ENCODE measurements at places on chromosomes 7 and 10.
A peak's percentile ranks its signal among the peaks of the same experiment; 100 is the strongest.

DNA sequence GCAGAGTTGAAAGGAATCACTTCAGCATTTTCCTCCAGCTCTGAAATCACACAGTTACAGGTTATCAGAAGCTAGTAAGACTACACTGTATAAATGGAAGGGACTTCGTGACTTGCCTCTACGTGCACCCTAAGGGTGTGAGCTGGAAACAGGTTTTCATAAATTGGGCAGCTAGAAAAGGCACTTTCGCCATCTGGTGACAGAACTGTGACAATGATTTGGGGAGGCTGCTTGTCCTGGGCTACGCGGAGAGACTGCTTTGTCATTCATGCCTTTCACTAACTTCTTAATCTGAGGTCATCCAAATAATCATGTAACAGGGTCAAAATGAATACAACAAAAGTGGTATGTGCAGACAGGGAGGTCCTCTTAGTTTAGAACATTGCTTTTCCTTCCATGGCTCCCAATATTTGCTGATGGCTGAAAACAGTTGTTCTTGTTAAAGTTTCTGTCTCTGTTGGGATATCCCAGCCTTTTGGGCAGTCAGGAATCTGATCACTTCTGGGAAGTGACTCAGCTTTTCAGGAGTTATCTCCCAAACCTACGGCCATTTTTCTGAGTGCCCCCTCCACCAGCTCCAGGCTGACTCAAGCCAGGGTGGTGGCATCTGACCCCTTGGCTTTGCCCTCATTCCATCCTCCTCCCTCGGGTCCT, 17.8 kb downstream of the VWC2 start:
- no peak for DNase-seq

GRCh38 chr10:74652664-74653063, 173.7 kb upstream of the KAT6B start:
- DNase-seq: no peak

DNA sequence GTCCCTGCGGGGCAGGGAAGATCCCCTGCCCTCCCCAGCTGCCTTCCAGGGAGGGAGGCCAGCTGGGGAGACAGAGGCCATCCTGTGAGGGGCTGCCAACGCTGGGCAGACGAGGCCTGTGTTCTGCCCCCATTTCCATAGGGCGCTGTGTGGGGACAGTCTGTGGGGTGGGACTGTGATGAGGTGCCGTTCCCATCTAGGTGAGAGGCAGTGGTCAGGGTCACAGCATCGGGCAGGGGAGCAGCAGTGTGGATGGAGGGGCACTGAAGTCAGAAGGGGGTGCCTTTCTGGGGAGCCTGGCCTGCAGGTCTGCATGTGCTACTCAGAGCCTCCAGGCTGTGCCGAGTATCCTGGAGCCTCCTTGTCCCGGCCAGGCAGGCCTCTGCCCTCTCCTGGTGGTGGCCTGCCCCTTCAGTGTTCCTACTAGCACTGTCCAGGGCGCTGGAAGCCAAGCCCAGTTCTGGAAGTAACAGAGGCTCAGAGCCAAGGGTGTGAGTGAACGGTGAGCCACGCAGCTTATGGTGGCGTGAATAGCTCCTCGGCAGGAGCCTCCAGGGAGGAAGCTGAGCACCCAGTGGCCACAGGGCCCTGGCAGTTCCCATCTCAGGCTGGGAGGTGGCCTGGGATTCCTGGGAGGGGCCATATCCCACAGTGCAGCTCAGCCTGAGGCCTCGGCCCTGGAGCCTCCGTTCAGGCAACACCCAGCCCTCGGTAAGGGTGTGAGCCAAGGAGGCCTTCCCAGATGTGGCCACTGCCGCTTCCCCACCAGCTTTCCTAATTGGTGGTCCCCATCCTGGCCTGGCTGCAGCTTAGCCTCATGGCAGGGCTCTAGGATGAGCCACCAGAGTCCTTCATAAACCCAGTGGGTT, 23.3 kb upstream of the CSGALNACT2 start:
- DNase-seq: no peak

DNA sequence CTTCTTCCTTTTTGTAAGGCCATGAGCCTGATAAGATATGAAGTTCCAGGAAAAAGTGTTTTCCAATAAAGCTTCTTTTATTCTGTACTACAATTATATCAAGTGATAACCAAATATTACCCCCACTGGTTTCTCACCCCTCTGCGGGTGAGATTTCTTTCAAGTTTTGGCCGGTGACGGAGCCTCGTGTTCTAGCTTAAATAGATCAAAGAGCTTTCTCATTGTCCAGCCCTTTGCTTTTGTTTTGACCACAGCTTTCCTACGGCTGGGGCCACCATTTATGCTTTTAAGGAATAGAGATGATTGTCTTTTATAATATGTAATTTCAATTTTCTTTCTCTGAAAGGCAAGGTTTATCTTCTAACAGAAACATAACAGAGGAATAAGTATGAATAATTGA, 196.7 kb upstream of the MTPN start:
- DNase-seq: no peak

GRCh38 chr7:47233996-47234395, 347.9 kb downstream of the TNS3 start:
- no peak for DNase-seq

DNA sequence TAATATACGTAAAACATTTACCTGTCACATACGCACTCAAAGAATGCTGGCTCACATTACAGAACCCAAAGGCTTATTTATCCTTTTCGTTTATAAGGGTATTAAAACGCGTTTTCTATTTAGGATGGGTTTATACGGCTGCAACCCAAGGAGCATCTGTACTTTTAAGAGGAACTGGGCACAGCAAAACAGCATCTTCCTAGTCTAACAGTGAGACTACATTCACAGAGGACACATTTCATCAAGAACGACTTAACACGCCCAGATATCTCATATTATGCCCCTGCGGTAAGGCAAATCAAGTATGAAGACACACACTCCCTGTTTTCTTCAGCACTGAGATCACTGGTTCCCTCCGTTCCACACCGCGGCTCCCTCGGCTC, 533 bp upstream of the DMTF1 start:
- no peak for DNase-seq

GRCh38 chr10:125773687-125774543, 1.7 kb downstream of the MMP21 start:
- DNase-seq: no peak

DNA sequence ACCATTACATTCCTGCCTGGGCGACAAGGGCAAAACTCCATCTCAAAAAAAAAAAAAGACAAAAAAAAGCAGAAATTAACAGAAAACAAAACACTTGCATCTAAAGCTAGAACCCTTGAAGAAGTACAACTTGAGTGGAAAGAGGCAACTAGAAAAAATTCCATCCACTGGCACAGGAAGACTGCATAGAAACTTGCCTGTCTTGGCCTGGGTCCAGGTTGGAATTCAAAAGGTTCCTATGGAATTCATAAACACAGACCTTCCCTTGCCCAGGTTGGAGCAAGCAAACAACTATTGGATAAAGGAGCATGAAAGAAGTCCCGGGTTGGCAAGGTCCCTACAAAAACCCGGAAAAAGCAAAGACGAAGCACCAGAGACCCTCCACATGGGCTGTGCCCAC, 69.8 kb downstream of the CCDC71L start:
- DNase-seq: no peak

DNA sequence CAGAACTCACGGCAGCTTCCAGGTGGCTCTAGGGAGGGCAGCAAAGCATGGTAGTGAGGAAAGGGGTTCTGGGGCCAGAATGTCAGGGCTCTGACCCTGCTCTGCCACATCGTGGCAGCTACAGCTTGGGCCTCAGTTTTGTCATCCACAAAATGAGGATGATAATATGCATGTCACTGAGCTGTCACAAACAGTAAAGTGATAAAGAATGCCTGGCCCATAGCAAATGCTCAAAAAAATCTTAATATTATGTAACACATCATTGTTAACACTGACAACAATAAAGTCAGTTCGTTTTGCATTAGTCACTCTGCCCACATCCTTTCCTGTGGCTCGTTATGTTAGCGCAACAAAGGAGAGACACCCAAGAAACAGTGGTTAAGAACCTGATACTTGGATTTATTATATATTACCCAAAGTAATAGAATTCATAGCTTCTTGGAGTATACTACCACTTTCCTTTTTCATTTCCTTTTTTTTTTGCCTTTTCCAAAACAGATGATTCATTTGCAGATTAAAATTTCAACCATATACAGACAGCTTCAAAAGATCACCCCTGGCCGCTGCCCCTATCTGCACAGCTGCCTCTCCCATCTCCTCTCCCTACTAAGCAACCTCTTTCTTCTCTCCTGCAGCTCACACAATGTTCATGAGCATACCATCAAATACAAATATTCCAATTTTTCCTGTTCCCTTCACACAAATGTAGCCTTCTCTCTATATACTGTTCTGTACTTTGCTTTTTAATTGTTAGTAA, 45.5 kb upstream of the DDC start:
- peak; percentile 66 for DNase-seq

- no peak for DNase-seq
Observed at GRCh38 chr7:152633504-152633903, 42.4 kb downstream of the XRCC2 start.

GRCh38 chr10:35523670-35524225, 81.4 kb upstream of the GJD4 start:
- DNase-seq: peak; percentile 52

DNA sequence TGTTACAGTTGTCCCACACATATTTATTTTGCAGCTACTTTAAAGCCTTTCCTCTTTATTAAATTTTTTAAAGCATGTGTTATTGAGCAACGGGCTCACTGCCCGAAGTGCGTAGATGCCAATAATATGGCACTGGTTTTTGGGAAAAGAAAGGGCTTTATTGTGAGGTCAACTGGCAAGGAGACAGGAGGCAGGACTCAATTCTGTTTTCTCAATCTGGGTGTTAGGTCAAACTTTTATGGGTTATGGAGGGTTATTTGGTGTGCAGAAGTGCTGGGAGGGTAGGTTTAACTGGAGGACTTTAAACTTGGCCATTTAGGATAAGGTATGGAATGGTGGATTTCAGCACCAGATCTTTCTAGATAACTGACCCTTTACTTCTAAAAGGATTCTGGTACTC, 183.6 kb downstream of the LRRC4 start:
- DNase-seq: no peak

- DNase-seq: no peak
Observed at GRCh38 chr7:18400726-18401125, 94.8 kb upstream of the HDAC9 start.

- peak; percentile 94 for DNase-seq
Observed at GRCh38 chr10:122459561-122460273, 1.6 kb upstream of the HTRA1 start.

- DNase-seq: peak; percentile 97
Observed at GRCh38 chr7:7122701-7123281, 59.6 kb upstream of the C1GALT1 start.

DNA sequence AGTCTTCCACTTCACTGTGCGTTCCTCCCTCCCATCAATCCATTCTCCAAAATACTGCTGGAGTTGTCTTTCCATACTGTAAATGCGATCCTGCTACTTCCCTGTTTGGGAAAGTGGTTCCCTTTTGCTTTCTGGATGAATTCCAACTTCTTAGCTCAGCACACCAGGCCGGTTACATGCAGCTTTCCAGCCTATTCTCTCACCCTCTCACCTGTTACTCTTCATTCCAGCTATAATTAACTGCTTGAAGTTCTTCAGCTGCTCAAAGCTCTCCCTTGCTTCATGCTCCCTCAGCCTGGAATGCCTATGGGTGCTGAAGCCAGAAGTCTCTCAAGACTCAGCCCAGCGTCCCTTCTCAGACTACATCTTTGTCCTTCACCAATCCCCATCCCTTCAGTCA, 6.0 kb upstream of the ZNRF2 start:
- no peak for DNase-seq

DNA sequence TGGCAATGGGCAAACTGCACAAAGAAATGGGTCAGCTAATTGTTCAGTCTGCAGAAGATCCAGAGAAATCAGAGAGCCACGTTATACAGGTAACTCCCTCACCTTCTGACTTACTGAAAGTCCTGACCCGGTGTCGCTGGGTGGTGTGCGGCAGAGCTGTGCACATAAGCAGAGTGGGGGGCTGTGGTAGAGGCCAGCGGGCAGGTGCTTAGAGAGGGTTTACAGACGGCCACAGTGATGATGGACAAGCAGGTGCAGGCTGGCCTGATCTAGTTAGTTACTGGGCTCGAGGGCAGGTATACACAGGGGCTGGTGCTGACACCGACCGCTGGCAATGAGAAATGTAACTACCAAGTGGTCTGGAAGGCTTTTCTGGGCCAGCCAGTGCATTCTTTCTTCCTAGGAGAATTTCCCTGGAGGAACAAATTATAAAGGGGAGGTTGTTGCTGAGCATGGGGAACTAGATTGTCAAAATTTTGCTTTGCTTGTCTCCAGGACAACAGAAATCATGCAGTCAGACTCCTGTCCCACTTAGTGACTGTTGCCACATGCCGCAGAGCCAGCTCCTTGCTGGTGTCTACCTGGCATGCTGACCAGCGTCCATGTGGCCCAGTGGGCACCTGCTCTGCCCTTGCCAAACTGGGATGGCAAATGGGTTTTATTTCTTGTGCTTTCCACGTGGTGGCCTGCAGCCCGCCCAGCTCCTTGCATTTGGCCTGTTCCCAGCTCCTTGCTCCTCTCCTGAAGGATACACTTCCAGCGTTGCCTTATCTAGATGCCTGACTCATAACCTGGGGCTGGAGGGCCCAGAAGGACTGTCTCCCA, 28.8 kb downstream of the DENND10 start:
- no peak for DNase-seq

DNA sequence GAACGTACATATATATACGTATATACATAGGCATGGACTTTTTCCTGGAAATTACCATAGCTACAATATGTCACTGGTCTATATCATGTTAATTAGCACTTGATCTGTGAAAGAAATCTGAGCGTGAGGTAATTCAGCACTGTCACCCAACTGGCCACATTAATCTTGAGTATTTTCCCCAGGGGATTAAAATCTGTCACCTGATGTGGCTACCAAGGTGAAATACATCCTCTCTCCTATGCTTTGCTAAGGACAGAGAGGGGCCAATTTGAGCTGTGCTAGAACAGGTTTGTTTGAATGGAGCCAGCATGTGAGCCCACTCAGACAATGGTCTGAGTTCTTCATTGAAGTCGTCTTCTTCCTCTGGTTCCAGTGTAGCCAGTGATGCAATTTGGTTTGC, 33.3 kb downstream of the CYCS start:
- no peak for DNase-seq

DNA sequence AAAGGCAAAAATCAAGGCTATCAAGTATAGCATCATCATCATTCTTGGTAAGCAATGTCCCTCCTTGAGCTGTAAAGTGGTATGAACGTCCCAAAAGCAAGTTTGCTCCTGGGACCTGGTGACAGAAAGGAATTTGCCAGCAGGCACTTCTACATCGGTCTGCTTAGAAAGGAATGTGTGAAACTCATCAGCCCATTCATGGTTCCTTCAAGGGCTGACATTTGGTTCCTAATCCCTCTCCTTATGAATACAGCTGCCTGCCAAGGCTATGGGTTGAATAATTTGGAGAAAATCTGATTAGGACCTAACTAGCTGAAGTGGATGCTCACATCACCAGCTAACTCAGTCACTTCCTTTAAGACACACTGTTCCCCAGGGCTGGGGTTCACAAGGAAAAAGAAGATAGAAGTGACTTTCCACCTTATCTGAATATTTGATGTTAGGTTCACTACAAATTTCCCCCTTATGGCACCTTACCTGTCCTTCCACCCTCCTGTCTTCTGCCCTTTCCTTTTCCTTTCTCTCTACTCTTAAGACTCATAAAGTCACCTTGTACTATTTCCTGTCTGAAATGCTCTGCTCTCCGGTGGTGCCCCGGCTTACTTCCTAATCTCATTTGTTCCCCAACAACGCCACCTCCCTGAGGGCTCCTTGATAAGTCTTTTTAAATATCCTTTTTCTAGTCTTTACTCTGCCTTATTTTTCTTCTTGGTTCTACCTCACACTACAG, 187.1 kb downstream of the NPSR1 start:
- no peak for DNase-seq
